ENCODE measurements at places on chromosomes 7 and 10.

DNA sequence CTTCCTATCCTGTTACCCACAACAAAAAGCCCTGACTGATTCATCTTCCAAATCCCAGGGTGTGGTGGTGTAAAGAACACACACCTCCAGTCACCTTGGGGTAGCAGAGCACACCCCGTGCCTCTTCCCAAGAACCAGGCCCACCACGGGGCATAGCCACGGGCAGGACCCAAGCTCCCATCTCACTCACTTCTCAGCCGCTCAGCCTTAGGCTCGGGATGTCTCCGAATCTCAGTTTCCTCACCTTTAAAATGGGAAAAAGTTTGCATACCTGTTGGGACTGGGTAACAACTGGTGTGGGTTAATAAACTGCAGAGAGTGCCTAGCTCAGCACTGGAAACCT, 139.0 kb downstream of the FGFR2 start:
- no peak for DNase-seq

DNA sequence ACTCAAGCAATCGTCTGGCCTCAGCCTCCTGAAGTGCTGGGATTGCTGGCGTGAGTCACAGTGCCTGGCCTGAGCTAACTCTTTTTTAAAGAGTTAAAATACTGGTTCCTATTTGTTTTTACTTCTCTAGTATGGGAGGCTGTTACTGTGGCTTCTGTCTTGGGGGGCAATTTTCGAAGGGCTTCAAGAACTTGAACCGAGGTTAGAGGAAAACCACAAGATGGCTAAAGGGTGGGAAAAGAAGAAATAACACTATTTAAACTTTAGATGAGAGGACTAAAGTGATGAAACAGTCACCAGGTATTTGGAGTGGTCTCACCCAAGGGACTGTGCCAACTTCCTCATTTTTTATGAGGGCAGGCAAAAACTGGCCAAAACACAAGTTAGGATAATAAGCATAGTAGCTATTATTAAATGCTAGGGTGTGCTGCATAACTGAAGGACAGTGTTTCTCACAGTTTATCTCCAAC, 17.8 kb downstream of the MET start:
- no peak for DNase-seq

DNA sequence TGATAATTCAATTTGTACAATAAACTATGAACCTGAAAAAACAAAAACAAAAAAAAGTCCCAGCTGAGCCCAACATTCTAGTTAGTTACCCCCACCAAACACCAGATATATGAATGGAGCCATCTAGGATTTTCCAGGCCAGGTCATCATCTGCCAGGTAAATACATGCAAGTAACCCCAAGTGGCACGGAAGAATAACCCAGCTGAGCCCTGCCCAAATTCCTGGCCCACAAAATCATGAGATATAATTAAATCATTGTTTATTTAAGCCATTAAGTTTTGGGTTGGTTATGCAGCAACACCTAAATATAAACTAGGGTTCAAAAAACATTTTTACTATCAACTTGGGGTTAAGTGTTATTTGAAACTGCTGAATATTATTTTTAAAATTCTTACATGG, 19.0 kb downstream of the PARD3 start:
- no peak for DNase-seq

GRCh38 chr10:7457478-7458316, 46.9 kb upstream of the SFMBT2 start:
- no peak for DNase-seq

DNA sequence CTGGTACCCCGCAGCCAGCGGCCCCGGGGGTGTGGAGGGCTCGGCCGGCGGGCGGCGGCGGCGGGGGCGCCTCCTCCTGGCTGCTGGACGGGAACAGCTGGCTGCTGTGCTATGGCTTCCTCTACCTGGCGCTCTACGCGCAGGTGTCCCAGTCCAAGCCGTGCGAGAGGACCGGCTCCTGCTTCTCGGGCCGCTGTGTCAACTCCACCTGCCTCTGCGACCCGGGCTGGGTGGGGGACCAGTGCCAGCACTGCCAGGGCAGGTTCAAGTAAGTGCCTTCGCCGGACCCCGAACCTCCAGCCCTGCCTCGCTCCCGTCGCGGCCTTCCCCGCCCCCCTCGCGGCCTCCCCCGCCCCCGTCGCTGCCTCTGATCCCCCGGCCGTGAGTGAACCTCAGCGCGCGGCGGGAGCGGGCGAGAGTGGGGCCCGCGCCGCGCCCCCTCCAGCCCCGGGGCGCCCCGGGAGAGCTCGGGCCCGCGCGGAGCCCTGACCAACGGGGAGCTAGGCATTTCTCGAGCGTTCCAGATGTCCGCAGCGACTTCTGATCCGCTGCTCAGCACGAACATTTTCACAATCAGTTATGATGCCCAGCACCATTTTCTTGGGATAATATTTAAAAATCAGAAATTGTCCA, 727 bp downstream of the ATRNL1 start:
- DNase-seq: no peak

GRCh38 chr10:46787321-46787615, 124.0 kb upstream of the PTPN20 start:
- no peak for DNase-seq

DNA sequence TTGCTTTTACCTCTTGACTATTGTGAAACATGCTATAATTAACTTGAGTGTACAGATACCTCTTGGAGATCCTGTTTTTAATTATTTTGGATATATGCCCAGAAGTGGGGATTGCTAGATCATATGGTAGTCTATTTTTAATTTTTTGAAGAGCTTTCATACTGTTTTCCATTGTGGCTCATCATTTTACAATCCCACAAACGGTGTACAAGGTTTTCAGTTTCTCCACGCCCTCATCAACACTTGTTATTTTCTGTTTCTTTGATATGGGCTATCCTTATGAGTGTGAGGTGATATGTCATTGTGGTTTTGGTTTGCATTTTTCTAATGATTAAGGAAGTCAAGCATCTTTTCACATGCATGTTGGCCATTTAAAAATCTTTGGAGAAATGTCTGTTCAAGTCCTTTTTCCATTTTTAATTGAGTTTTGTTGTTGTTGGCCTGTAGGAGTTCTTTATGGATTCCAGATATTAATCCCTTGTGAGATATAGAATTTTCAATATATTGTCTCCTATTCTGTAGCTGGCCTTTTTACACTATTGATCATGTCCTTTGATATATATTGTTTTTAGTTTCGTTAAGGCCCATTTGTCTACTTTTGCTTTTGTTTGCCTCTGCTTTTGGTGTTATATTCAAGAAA, 7.5 kb downstream of the AGK start:
- DNase-seq: no peak

GRCh38 chr7:2357571-2357970, 2.9 kb downstream of the EIF3B start:
- DNase-seq: no peak

GRCh38 chr7:11714205-11714604, 117.8 kb downstream of the THSD7A start:
- no peak for DNase-seq

DNA sequence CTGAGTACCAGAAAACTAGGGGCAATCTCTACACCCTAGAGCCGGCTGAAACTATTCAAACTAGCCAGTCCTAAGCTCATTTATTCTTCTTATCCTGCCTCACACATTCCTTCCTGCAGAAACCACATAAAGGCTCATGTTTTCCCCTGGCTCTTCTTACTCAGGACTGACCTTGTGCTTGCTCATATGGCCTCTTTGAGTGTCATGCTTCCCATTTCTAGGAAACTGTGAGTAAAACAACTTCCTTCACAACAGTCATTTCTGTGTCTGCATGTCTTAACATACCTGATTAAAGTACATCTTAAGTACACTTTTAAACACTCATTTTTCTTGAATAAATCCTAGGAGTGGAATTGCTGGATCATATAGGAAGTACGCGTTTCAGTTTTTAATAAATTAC, 52.3 kb upstream of the KIAA1217 start:
- no peak for DNase-seq

DNA sequence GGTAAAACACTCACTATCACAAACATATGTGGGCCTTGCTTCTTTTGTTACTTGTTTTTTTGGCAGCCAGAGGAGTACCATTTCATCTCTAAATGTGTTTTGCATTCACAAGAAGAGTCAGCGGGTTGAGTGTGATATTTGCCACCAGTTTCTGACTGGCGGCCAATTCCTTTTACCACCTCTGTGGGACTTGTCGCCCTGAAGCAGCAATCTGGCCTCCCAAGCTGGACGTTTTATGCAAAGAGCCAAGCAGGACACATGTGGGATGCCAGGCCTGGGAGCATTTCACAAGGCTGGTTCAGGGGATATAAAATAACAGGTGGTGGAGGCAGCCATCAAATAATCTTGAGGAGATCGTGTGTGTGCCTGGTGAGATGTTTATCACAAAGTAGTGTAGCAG, 61.8 kb upstream of the TRIL start:
- DNase-seq: no peak

DNA sequence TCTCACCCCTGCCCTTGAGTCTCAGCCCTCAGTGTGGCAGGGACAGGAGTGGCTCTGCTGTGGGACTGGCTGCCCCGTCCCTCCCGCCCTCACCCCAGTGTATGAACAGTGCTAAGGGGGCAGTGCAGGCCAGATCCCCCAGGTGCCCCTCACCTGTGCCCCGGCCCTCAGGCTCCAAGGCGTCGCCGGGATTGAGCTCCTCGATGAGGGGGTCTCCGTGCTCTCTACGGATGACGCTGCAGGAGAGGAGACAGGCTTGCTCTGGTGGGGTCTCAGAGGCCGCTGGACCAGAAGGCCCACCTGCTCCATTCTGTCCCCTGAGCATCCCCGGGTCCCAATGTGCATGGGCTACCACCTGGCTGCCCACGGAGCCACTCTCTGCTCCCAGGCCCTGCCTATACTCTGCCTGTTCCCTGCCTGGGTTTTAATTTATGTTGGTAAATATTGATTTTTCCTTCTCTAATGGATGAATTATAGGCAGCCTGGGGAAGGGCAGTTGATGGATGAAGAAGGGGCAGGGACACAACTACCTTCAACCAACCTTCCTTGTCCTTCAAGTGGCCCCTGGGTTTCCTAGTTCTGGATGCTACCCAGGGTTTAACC, 47.2 kb downstream of the GOLGA7B start:
- no peak for DNase-seq

DNA sequence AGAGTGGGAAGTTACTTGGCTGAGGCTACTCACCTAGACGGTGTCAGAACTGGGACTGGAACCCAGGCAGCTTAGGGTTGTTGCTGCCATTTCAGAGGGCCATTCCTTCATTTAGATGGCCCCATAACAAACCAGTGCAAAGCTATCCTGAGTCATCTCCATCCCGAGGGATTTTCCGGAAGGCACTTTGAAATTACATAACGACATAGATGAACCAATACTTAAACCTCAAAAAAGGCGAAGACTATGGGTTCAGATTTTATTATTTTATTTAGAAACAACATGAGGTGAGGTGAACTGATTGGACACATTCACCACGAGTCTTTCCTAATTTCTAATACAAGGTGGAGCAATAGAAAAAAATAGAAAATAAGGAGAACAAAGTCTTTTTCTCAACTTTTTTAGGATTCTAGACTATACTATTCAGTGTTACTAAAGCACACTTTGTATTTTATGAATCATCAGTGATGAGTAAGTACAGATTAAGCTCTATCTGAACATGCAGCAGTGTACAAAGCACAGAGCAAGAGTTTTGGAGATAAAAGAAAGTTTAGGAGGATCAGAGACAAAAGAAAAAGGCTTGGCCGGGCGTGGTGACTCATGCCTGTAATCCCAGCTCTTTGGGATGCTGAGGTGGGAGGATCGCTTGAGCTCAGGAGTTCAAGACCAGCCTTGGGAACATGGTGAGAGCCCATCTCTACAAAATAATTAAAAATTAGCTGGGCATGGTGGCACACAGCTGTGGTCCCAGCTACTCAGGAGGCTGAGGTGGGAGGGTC, 79.5 kb upstream of the SVIL start:
- no peak for DNase-seq

DNA sequence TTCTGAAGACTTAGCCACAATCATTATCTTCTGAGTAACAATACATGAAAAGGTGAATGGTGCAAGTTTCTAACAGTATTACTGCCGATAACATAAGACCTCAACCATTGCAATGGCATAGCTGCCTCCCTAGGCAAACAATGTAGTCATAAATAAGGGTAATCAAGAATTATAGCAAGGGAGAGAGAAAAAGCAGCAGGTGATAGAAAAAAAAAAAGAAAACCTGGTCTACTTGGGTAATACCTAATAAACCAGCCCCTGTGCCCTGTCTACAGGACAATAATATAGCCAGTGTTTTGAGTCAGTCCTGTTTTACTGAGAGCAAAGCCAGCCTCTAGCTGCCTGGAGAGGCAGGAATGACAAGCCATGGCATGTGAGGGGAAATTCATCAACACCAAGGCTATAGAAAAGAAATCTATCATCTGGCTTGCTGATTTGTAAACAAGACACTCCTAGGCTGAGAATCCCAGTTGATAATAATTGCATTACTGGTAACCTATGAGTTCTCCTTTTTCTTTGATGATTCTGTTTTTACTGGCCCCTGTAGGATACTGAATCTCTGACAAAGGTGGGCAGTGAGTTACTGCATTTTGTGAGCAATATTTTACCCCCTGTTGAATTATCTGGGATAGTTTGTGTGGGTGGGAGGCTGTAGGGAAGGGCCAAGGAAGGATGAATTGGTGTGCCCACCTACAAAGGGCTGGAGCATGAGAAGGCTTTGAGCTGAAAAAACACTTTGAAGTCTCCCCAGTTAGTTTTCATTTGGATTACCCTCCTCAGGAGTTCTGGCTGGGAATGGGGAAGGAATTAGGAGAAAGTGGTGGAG, 1.7 kb upstream of the WEE2 start:
- no peak for DNase-seq

GRCh38 chr10:124356701-124357560, 61.8 kb downstream of the OAT start:
- DNase-seq: no peak

- DNase-seq: no peak
These were observed 29.3 kb downstream of the KMT2C start for GRCh38 chr7:152406491-152406890.

GRCh38 chr10:132453470-132453861, 56.5 kb downstream of the PWWP2B start:
- no peak for DNase-seq

DNA sequence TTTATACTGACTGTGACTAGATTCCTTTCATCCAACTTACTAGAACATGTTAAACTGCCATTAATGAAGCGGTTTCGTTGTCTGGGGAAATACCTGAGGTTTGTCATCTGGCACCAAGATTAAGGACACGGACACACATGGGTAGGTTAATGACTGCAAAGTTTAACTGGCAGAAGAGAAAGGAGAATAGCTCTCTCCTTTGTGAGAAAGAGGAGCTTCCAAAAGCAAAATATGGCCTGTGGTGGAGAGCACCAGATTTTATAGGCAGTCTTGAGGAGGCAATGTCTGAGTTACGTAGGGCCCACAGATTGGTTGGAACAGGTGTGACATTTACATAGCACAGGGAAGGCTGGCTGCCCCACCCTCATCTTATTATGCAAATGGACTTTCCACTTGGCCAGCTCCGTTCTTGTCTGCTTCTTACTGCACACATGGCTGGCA, 1193.0 kb upstream of the CELF2 start:
- DNase-seq: no peak

All from activated CD8-positive, alpha-beta memory T cell treated with anti-CD3 and anti-CD28 coated beads for 4 hours (primary cell).